Activated CD4-positive, alpha-beta memory T cell treated with anti-CD3 and anti-CD28 coated beads, Interleukin-2, amount 10 ng/mL, durations not matched to agents 7 days and 5 days (primary cell): ENCODE measurements at places on chromosomes 7 and 10. TPM values are rescaled to one million over a fixed set of nuclear protein-coding genes. Genes with fewer than 3 reads are reported as not detected.

GRCh38 chr7:22319424-22320403 lies 37.2 kb downstream of the RAPGEF5 start:
- H3K27ac ChIP-seq = no peak overlapping the region
- peaks cover 19% of the 10 kb centered on the region for H3K27me3 ChIP-seq
- H3K4me3 ChIP-seq = no peak overlapping the region
- no peak for DNase-seq
- no peaks in the 10 kb centered on the region for H3K36me3 ChIP-seq
- H3K4me1 ChIP-seq = no peaks in the 10 kb centered on the region

- H3K27me3 ChIP-seq = no peaks in the 10 kb centered on the region
- H3K4me1 ChIP-seq = no peaks in the 10 kb centered on the region
- DNase-seq = no peak
- no peaks in the 10 kb centered on the region for H3K36me3 ChIP-seq
- H3K27ac ChIP-seq = no peak overlapping the region
Observed at GRCh38 chr10:19728376-19728775, 87.9 kb upstream of the PLXDC2 start.

Gene SP8
- not detected for total RNA-seq

- H3K4me1 ChIP-seq = no peaks in the 10 kb centered on the region
- H3K27ac ChIP-seq = no peak overlapping the region
- no peak for DNase-seq
- no peaks in the 10 kb centered on the region for H3K36me3 ChIP-seq
- no peaks in the 10 kb centered on the region for H3K27me3 ChIP-seq
Observed at GRCh38 chr7:159102681-159103381, 41.8 kb downstream of the VIPR2 start.

DNA sequence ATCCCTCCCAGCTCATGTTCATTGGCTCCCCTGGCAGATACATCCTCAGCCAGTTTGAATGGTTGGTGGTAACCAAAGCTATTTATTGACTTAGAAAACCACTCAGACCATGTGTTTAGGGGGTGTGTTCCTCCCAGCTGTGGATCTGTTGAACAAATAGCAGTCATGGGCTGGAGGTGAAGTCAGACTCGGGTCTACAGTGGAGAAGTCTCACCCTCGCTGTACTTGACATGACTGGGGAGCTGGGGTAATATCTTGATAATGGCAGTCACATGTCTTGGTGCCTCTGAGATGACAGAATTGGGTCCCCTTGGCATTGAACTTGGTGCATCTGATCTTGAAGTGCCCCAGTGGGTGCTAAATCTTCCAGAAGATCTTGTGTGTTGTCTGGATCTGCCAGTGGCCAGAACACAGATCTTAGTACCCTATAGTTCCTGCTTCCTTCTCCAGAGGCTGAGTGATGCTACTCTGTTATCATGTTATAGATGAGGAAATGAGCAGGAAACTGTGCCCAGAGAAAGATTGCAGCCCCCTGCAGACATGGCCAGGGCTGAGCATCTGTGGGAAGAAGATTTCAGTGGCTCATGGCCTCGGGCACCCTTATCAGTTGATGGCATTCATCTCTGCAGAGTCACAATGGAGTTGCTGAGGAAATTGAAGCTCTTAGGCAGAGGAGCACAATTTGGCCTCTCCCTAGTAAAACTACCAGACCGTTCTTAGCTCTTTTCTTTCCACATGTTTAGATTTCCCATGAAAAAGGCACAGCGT lies 50.4 kb downstream of the ADRA2A start:
- no peaks in the 10 kb centered on the region for H3K4me1 ChIP-seq
- H3K27ac ChIP-seq = no peak overlapping the region
- no peak overlapping the region for H3K4me3 ChIP-seq
- no peaks in the 10 kb centered on the region for H3K36me3 ChIP-seq

DNA sequence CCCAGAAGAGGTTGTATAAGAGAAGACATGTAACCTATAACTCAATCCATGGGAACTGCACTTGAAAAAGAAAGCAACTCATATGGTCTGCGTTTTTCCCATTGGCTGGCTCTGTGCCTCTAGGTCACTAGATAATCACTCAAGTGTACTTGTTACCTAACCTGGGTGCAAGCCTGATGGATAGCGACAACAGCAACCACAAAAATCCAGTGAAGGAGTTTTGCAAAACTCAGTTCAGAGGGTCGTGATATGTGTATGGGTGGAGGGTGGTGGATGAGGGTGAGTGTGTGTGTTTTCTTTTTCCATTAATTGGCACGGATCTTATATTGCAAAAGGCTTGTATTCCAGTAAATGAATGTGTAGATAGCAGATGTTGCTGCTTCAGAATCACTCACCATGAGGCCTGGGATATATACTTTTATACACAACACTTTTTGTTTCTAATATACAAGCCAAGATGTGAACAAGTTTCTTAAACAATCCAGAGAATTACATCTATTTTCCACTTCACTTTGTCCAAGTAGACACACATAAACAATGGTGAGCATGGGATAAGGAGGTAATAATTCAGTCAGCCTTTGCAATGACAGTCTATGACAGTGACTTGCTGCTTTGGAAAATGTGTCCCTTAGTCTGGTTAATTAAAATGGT lies 286.9 kb upstream of the DKK1 start:
- no peaks in the 10 kb centered on the region for H3K27me3 ChIP-seq
- no peaks in the 10 kb centered on the region for H3K4me1 ChIP-seq
- H3K36me3 ChIP-seq = no peaks in the 10 kb centered on the region
- no peak overlapping the region for H3K27ac ChIP-seq
- no peak for DNase-seq

Gene SBDS
- 40.2 TPM for total RNA-seq

DNA sequence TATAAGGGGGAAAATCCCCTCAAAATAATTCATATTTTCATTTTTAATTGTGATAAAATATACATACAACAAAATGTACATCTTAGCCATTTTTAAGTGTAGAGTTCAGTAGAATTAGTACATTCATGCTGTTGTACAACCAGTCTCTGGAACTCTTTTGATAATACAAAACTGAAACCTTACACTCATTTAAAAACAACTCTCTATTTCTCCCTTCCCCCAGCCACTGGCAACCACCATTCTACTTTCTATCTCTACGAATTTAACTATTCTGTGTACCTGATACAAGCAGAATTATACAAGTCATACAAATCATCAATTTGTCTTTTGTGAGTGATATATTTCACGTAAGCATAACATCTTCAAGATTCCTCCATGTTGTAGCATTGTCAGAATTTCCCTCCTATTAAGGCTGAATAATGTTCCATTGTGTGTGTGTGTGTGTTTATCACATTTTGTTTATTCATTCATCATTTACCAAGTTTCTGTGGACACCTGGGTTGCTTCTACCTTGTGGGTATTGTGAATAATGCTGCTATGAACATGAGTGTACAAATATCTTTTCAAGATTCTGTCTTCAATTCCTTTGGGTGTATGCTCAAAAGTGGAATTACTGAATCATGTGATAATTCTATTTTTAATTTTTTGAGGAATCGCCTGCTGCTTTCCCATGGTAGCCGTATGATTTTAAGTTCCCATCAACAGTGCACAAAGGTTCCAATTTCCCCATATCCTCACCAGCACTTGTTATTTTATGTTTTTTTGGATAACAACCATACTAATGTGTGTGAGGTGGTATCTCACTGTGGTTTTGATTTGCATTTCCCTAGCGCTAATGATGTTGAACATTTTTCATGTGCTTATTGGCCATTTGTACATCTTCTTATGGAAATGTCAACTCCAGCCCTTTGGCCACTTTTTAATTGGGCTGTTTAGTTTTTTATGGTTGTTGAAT lies 4.7 kb upstream of the EBLN1 start:
- no peaks in the 10 kb centered on the region for H3K36me3 ChIP-seq
- DNase-seq = no peak
- no peak overlapping the region for H3K27ac ChIP-seq
- no peak overlapping the region for H3K4me3 ChIP-seq
- H3K27me3 ChIP-seq = peaks cover 2% of the 10 kb centered on the region

GRCh38 chr7:44366986-44367385 lies 41.6 kb upstream of the CAMK2B start:
- H3K27me3 ChIP-seq = peaks cover 50% of the 10 kb centered on the region

Gene PODXL
- 1.6 TPM for total RNA-seq

- H3K4me1 ChIP-seq = peaks cover 4% of the 10 kb centered on the region
- no peaks in the 10 kb centered on the region for H3K36me3 ChIP-seq
- DNase-seq = no peak
- peaks cover 26% of the 10 kb centered on the region for H3K27me3 ChIP-seq
Observed at GRCh38 chr10:35300063-35300699, 36.1 kb upstream of the CCNY start.

GRCh38 chr10:33893506-33893905 lies 559.0 kb upstream of the NRP1 start:
- H3K27ac ChIP-seq = no peak overlapping the region
- no peaks in the 10 kb centered on the region for H3K36me3 ChIP-seq
- H3K4me3 ChIP-seq = no peak overlapping the region
- no peaks in the 10 kb centered on the region for H3K4me1 ChIP-seq
- DNase-seq = no peak
- no peaks in the 10 kb centered on the region for H3K27me3 ChIP-seq

DNA sequence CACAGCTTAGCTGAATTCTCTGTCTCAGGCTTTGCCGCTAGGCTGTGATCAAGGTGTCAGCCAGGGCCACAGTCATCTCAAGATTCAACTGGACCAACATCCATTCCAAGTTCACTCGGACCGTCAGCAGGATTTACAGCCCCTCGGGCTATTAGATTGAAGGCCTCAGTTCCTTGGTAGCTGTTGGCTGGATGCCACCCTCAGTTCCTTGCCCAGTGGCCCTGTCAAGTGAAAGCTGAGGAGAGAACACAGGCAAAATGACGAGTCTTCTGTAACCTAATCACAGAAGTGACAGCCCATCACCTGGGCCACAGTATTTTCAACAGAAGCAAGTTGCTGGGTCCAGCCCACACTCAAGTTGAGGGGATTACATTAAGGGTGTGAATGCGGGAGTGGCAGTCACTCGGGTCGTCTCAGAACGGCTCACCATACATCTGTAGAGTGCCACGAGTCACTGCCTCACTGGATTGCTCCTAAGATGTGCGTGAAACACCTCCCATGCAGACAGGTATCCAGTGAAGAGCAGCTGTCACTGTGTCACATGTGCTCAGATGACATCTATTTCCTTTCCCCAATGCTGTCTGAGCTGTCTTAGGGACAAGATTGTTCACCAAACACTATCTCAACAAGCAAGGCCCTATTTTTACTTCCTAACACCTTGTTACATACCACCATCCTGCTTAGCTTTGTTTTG lies 78.9 kb upstream of the PRLHR start:
- no peak for DNase-seq
- no peaks in the 10 kb centered on the region for H3K36me3 ChIP-seq
- H3K27me3 ChIP-seq = no peaks in the 10 kb centered on the region
- no peak overlapping the region for H3K4me3 ChIP-seq
- no peak overlapping the region for H3K27ac ChIP-seq

- DNase-seq = peak; percentile 39
- H3K4me3 ChIP-seq = no peak overlapping the region
- H3K27me3 ChIP-seq = no peaks in the 10 kb centered on the region
- peaks cover 60% of the 10 kb centered on the region for H3K4me1 ChIP-seq
Observed at GRCh38 chr10:22597138-22597537, 117.2 kb downstream of the PIP4K2A start.

Gene LSM5
- total RNA-seq = 70.1 TPM

DNA sequence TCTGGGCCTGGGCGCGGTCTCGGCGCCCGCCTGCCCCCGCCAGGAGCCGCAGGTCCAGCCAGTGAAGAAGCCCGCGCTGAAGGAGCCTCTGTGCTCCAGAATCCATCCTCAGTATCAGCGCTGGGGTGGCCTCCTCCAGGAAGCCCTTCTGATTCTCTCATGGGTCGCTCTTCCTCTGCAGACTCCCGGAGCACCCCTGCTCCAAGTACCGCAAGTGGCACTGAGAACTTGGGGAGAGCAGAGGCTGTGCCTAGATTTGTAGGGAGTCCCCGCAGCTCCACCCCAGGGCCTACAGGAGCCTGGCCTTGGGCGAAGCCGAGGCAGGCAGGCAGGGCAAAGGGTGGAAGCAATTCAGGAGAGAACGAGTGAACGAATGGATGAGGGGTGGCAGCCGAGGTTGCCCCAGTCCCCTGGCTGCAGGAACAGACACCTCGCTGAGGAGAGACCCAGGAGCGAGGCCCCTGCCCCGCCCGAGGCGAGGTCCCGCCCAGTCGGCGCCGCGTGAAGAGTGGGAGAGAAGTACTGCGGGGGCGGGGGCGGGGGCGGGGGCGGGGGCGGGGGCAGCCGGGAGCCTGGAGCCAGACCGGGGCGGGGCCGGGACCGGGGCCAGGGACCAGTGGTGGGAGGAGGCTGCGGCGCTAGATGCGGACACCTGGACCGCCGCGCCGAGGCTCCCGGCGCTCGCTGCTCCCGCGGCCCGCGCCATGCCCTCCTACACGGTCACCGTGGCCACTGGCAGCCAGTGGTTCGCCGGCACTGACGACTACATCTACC lies at the start of gene ALOX5:
Gene ALOX5, plus strand, starts transcription at position 641 of the 774 bp plus-strand sequence. Its CDS starts 64 bp downstream, at position 705.
- no peak within 1 kb of the TSS for H3K27ac ChIP-seq
- peak; percentile 44 for DNase-seq
- peaks cover 25% of the 10 kb centered on the region for H3K4me1 ChIP-seq

Gene NFE2L3
- total RNA-seq = 24.0 TPM

Gene PTPN20
- total RNA-seq = 0.38 TPM

Gene LRIT1
- not detected for total RNA-seq

DNA sequence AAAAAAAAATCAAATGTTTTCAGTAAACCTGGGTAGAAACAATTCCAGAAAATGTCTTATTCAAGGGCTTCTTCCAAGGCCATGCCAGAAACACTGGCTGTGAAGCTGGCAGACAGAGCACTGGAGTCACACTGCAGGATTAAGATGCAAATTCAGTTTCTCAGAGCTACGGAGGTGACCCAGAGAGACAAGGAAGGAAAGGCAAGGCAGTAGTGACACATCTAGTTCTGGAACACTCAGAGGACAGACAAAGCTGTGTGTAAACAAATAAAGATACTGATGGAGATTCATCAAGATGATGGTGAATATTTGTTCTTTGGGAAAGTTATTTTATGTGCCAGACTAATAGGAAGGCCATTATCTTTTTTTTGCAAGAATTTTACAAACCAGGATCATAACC lies 608.3 kb upstream of the C7orf33 start:
- no peak for DNase-seq
- H3K36me3 ChIP-seq = no peaks in the 10 kb centered on the region
- no peak overlapping the region for H3K4me3 ChIP-seq
- H3K27ac ChIP-seq = no peak overlapping the region
- no peaks in the 10 kb centered on the region for H3K4me1 ChIP-seq

- H3K27ac ChIP-seq = no peak overlapping the region
- H3K4me1 ChIP-seq = no peaks in the 10 kb centered on the region
- H3K4me3 ChIP-seq = no peak overlapping the region
Observed at GRCh38 chr7:80373429-80374032, 138.3 kb downstream of the GNAT3 start.

Gene NXPH1
- not detected for total RNA-seq

Gene TAS2R4
- total RNA-seq = 0.73 TPM

Gene IL2RA
- 437 TPM for total RNA-seq

DNA sequence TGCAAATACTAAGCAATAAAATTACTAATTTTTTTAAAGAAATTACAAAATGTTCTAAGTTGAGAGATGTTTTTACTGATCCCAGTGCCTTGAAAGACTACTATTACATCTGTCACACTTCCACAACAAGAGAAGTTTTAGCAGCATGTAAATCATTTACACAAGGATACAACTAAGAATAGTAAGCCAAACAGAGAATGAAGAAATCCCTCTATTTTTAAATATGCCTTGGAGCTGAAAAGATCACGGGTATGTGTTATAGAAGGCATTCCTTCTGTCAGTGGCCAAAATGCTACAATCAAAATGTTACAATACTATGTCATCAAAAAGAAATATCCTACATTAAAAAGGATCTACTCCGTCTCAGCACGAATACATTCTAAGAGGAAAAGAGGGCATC lies 52.6 kb downstream of the LARP4B start:
- peaks cover 67% of the 10 kb centered on the region for H3K36me3 ChIP-seq
- H3K4me1 ChIP-seq = peaks cover 5% of the 10 kb centered on the region
- H3K4me3 ChIP-seq = no peak overlapping the region
